A549 treated with DMSO at 1 μM for 4 hours (cell line): ENCODE measurements at places on chromosomes 6 and 20. TPM values are rescaled to one million over a fixed set of nuclear protein-coding genes. Genes with fewer than 3 reads are reported as not detected.

The ADGRF5 gene
- total RNA-seq, result not detected in 5 replicates

The ADTRP gene
- total RNA-seq, result 0.37 to 0.89 TPM (median 0.69 TPM) in 5 replicates

The TBXT gene
- not detected in 5 replicates for total RNA-seq

The C6orf58 gene
- total RNA-seq, result 0.10 to 0.45 TPM (median 0.24 TPM) in 5 replicates

The SYS1 gene
- total RNA-seq, result 28.1 to 35.6 TPM (median 34.4 TPM) in 5 replicates

The CLVS2 gene
- total RNA-seq, result 0.01 to 0.08 TPM (median 0.07 TPM) in 5 replicates

The RUNX2 gene
- total RNA-seq, result 1.0 to 1.4 TPM (median 1.1 TPM) in 5 replicates

The MLN gene
- not detected in 5 replicates for total RNA-seq

The SLC22A16 gene
- total RNA-seq, result not detected in 5 replicates

The GLP1R gene
- total RNA-seq, result not detected in 5 replicates

The JPH2 gene
- 0.77 to 1.2 TPM (median 1.1 TPM) in 5 replicates for total RNA-seq

The LRRC1 gene
- 4.4 to 7.4 TPM (median 5.7 TPM) in 5 replicates for total RNA-seq
